Stimulated activated CD8-positive, alpha-beta memory T cell treated with anti-CD3 and anti-CD28 coated beads, Interleukin-15, amount 100 ng/mL, for 1 hour (primary cell): ENCODE measurements at places on chromosomes 5 and 9.

DNA sequence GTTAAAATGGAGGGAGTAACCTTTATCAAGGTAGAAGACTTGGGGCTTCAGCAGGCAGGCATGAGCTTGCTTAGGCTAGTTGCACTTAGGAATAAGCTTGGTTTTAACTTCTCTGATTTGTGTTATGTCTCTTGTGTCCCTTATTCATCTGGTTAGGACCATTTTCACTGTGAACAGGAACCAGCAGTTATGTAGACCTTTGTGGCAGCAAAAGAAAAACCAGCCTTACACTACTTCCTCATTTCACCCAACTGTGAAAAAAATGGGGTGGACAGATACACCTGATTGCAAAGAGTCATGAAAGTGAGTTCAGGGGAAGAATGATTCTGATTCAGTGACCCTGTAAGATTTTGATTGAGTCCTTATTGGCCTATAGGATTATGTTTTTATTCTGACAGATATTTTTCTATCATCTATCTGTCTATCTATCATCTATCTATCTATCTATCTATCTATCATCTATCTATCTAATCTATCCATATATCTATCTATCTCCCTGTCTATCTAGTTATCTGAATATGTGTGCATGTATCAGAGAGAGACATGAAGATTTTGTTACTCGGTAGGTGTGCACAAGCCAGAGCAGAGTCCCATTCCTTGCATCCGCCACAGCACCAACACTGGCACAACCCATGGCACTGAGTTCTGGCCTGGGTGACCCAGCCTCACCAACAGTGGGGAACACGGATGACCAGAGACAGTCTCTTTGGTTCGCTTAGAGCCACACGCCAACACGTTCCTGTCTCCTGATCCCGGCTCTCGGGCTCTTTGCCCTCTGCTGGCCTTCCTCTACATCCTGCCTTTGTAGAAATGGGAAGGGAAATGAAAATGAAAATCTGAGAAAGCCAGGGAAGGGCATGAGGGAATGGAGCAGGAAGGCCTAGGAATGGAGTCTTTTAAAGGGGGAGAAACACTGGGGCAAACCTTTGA, 1.3 kb upstream of the ZNF366 start:
- no peak for DNase-seq

DNA sequence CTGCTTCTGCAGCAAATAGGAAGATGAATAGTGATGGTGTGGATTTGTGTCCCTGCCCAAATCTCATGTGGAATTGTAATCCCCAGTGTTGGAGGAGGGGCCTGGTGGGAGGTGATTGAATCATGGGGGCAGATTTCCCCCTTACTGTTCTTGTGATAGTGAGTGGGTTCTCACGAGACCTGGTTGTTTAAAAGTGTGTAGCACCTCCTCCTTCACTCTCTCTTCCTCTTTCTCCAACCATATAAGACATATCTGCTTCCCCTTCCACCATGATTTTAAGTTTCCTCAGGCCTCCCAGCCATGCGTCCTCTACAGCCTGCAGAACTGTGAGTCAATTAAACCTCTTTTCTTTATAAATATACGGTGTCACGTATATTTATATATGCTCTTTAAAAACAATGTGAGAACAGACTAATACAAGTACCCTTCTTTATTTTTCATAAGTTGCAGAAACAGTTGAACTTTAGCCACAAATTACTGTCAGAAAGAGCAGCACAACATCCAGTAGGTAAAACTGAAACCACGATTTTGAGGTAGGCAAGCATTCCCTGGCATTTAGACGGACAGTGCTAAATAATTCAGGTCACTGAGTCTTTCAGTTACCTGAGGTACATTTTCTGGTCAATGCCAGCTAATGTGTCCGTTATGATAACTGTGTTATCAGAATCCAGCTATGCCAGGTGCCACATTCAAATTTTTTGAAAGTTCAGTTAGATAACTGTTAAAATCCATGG, 79.3 kb upstream of the SPEF2 start:
- no peak for DNase-seq

DNA sequence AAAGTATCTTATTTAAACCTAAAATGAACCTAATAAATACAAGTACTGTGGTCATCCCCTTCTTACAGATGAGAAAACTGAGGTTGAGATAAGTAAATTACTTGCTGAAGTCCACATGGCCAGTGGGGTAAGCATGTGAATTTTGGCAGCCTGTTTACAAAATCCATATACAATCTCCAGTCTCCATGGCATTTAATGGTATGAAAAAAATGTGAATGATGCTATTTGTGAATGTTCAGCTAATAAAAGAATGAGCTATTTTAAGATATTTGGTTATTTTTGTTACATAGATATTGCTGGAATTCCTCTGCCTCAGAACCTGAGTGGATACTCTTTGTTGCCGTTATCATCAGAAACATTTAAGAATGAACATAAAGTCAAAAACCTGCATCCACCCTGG, 19.3 kb upstream of the GPR150 start:
- DNase-seq, result no peak

DNA sequence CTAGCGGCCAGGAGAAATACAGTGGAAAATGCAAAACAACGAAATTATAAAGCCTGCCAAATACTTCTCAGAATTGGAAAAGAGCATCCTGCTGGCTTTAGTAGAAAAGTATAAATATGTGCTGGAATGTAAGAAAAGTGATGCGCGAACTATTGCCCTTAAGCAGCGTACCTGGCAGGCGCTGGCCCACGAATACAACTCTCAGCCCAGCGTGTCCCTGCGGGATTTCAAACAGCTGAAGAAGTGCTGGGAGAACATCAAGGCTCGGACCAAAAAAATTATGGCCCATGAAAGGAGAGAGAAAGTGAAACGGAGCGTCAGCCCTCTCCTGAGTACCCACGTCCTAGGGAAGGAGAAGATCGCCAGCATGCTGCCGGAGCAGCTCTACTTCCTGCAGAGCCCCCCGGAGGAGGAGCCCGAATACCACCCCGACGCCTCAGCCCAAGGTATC, 15.0 kb downstream of the MSANTD3 start:
- DNase-seq, result no peak

DNA sequence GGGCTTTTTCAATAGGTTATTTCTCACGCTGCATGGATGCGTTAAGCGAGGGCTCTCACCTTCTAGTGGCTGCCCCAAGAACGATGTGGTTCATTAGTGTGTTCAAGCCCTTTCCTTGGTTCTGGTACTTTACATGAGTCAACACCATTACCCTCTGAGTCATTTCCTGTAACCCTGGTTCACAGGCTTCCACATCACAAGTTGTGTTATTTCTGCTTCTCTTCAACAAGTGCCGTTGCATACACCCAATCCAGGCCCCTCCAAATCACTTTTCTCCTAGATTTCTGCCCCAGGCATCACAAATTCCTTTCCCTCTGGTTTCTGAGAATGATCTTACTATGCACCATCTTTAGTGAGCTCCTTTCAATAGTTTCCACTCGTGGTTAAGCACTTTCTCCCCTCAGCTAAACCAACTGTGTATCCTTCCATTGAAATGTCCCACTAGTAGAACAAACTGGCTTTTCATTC, 69.5 kb upstream of the RAD23B start:
- peak; percentile 1 for DNase-seq

- DNase-seq, result no peak
These were observed 68.7 kb upstream of the CTSL start for GRCh38 chr9:87657190-87657589.

- no peak for DNase-seq
These were observed 1.1 kb downstream of the NPM1 start for GRCh38 chr5:171388816-171389168.

DNA sequence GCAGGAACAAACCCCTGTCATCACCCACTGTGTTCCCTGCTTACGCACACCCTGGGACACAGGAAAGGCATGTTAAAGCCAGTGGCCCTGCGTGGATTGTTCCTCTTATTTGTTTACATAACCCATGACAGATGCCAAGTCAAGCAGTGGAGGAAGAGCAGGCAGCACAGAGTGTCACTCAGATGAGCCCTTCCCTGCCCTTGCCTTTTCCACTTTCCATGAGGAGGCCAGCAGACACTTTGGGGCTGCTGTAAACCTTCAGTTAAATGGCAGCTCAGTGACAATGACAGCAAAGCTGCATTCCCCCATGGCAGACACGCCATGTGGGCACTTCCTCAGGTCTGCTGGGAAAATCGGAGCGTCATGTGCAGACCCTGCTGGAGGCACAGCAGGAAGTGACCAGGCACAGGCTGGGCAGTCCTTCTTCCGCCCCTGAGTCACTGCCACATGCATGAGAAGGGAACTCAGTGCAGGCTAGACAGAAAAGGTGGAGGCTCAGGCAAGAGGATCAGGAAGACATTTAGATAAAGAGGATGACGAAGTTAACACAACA, 216.8 kb upstream of the PIK3R1 start:
- no peak for DNase-seq

DNA sequence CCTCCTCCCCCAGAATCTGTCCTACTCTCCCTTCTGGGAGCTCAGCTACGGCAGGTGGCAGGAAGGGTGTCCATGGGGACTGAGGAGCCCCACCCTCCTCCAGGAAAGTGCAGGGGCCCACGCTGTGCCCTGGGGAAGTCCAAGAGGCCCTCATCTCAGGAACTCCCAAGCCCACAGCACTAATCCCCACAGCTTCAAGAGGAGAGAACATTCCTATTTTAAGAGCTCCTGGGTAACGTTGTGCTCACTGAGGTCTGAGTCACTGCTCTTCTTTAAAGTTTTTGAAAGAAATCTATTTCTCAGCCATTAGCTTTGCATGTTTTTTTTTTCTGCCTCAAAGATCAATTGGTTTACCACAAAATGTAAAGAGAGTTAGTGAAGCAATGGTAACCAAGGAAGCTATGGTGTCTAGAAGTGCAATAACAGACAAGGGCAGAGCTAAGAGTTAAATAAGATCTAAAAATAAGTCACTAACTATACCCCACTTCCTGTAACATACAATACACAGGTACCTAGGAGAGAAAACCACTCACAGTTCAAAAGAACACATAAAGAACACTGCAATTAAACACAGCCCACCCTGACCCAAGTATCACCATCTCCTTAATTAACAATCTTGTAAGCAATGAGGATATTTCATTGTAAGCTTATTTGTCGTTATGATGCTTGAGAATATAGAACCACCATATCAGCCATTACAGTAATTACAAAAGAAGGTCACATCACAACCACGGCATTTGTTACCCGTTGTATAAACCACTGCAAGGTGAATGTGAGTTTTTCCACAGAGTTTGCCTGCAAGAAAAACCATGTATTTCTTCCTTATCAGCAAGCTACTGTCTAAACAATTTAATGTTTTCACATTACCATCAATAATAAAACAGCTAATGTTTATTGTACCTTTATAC, 382.3 kb upstream of the SLC30A5 start:
- DNase-seq, result no peak
